Liver (tissue), 10 donors: ENCODE measurements at places on chromosomes 3 and 15.

GRCh38 chr15:74551714-74552113, 10.7 kb downstream of the ARID3B start:
- no peak for DNase-seq

GRCh38 chr3:47605652-47606051, 27.0 kb upstream of the CSPG5 start:
- no peak for DNase-seq

- DNase-seq = no peak
These were observed 13.6 kb upstream of the DENND6A start for GRCh38 chr3:57706462-57706861.

DNA sequence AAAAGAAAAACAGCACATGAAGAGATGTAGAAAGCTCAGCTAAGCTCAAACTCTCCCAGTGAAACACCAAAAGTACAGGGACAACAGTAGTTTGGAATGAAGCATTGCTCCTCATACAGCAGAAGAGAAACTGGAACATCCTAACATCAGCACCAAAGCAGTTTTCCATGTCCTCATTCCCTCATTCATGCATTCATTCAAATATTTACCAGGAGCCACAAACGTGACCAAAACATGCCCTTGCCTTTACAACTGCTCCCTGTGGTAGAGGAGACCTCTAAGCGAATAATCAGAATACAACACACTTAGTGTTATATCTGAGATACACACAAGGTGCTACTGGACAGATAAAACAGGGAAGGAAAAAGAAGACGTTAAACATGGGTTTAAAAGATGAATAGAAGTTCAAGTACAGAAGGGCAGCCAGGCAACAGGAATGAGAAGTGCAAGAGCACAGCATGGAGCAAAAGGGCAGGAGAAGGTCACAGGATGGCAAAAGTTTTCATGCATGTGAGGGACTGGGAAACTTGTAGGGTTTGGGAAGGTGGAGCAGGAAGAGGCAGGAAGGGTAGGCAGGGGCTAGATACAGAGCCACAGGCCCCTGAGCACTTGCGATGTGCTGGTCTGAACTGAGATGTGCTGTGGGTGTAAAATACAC, 58.5 kb upstream of the LMCD1 start:
- no peak for DNase-seq

- DNase-seq = no peak
These were observed 81.0 kb upstream of the LMCD1 start for GRCh38 chr3:8420612-8421011.

- DNase-seq = no peak
These were observed 242.8 kb upstream of the UBE2E2 start for GRCh38 chr3:22960105-22960984.

GRCh38 chr15:75233504-75234190, 24.5 kb upstream of the GOLGA6C start:
- DNase-seq = no peak

- DNase-seq = no peak
These were observed 234.8 kb upstream of the WNT5A start for GRCh38 chr3:55721716-55722484.

GRCh38 chr15:31503758-31504461, 177.3 kb downstream of the KLF13 start:
- no peak for DNase-seq

GRCh38 chr3:130932979-130933378, 39.1 kb downstream of the ATP2C1 start:
- no peak for DNase-seq

GRCh38 chr15:98835876-98836275, 171.7 kb downstream of the PGPEP1L start:
- DNase-seq = no peak

DNA sequence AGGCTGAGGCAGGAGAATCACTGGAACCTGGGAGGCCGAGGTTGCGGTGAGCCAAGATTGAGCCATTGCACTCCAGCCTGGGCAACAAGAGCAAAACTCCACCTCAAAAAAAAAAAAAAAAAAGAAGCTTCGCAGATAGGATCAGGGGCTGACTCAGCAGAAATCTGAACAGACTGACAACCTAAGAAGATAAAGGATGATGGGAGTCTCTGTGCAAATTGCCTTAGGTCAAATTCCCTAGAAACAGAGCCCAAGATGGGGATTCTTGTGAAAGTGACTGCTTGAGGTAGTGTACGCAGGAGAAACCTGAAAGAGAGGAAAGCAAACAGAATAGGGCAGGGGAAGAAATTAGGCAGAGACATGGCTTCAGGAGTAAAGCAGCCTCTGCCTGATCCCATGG, 160.8 kb upstream of the LRIG1 start:
- DNase-seq = no peak

GRCh38 chr3:14343338-14344112, 58.9 kb upstream of the SLC6A6 start:
- no peak for DNase-seq
